Activated CD4-positive, alpha-beta T cell treated with anti-CD3 and anti-CD28 coated beads for 48 hours (primary cell): ENCODE measurements at places on chromosomes 12 and 14.

DNA sequence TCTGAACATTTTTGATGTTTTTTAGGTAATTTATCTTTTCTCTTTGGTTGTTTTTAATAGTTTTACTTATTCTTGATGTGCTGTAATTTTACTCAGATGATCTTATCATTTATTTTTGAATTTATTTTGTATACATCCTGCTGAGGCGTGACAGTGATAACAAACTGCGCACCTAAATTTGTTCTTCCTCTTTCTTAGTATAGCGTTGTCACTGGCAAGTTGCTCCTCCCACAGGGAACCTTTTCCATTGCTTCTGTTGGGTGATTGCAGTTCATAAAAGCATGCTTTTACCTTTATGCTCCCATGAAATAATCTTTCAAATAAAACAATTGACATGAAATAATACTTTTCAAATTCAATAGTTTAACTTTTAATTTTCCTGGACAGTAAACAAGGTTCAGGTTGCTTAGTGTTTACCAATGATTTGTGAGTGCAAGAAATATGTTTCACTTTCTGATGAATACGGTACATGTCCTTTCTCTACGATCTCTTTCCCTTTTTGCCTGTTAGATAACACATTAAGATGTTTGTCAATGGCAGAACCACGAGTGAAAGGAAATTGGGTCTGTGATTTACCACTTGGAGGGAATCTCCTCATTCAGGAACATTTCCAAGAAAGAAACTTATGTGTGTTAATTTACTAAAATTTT lies 223.3 kb downstream of the CCDC91 start:
- DNase-seq: no peak

- DNase-seq: peak; percentile 14
Measured at GRCh38 chr14:73457041-73457923, 1.1 kb downstream of the NUMB start.

GRCh38 chr12:23921099-23921856 lies 28.2 kb downstream of the SOX5 start:
- DNase-seq: no peak

DNA sequence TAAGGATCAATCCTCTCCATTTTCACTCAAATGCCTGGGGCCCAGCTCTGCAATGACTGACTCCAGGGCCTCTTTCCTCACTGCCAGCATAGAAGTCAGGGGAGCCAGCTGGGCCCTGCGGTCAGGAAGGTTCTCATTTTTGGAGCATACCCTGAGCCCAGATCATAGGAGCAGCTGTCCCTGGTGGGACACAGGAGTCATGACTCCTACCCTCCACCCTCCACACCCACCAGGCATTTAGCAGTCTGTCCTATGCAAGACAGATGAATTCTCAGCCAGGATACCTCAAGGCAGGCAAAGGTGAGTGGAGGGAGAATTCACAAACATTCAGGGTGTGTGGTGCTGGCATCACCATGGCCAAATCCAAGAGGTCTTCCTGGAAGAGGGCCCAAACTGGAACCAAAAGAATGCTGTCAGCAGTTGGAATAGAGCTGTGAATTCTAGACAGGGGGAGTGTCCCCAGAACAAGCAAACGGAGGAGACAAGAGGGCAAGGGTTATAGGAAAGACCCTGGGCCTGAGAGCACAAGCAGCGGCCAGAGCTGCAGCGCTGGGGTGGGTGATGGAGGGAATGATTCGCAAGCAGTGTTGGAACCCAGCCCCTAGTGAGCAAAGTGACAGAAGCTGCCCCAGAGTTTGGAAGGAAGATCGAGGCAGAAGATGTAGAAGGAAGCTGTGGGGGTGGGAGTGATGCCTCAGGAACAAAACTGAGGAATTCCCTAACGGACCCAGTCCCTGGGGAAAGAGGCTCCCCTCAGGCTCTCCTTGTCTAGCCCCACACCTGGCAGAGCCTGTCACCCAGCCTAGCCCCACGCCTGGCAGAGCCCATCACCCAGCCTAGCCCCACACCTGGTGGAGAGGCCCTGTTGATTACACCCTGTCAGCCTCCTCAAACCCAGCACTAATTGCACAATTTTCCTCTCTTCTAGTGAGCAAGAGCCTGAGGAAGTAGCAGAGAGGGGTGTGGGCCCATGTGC lies 4.5 kb upstream of the REM2 start:
- no peak for DNase-seq

GRCh38 chr12:132190012-132190755 lies 45.9 kb downstream of the NOC4L start:
- DNase-seq: no peak

- DNase-seq: peak; percentile 63
Measured at GRCh38 chr12:120639771-120640721, at the start of gene CABP1. Gene CABP1 (plus strand): TSS chr12:120640626. CDS start chr12:120640686, 60 bp downstream.

DNA sequence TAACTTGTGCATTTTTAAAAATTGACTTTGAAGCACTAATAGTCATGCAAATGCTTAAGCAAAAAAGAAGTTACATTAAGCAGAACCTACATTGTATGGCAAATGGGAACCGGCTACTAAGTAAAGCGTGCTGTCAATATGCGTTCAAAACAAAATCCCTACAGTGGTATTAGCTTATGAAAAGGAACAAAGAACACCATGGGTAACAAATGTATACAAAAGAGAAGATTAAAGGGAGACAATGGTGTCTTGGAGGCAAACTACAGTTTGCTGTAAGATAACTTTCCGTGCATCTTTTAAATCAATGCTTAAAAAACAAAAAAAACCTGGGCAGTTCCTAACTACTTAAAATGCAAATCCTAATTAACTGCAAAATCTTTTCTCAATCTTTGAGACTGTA lies 10.5 kb downstream of the CDK2AP1 start:
- no peak for DNase-seq

DNA sequence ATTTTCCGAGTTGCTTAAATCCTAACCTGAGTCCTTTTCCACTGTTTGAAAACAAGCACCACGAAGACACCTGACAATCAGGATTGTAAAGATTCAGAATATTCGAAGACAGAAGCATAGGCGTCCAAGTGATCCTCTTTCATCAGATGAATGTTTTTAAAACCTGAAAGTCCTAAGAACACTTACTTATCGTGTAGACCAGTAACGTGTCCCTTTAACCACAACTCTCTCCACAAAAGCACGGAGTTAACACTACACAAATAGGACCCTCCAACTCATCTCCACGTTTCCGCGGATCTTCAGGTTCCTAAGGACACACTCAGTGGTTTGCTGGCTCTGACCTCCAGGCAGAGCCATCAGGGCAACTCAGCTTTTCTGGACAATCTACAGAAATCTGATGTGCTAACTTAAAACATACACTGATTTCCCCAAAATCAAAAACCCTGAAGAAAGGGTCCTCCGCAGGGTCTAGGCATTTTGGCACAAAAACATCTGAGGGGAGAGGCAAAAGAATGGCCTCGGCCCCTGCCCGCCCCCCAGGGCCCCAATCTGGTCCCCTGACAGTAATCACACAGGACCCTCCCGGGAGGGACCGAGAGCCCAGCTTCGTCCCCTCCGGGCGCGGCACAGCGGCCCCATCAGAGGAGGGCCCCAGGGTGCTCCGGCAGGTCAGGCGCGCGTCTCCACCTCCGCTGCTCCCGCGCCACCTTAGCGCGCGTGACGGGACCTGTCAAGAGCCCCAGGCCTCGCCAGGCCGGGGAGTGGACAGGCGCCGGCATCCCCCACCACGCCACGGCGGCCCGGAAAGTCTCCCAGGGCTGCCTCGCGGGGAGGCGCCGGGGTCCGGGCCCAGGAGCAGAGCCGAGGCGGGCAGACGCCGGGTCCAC lies 925 bp downstream of the DICER1 start:
- DNase-seq: peak; percentile 52

- DNase-seq: no peak
Measured at GRCh38 chr12:128761379-128761790, 62.4 kb downstream of the SLC15A4 start.

DNA sequence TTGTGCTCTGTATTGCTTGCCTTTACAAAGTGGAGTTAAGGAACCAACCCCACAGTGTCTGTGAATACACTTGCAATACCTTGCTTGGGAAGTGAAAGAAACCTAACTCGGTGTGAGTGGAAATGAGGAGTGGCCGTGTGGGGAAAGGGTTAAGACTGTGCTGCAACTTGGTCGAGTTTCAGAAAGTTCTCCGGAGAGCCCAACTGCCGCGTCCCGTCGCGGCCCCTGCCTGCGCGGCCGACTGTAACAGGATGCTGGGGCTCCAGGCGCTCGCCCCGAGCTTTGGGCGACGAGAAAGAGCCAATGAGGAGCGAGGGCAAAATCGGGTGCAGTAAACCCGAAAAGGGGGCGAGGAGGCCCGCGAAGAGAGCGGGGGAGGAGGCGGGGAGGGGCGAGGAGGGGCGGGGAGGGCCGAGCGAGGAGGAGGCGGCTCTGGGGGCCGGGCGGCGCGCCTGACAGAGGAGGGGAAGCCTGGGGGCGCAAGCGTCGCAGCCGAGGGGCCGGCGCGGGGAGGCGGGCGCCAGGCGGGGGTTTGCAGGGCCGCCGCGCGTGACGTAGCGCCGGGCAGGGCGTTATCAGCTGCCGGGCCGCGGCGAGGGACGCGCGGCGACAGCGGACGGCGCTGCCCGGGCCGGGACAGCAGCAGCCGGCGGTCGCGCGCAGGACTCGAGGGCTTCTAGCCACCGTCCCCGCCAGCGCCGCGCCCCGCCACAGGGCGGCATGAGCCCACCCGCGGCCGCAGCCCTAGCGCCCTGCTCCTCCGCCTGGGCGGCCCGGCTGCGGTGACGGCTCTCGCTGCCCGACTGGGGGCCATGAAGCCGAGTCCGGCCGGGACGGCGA lies at the start of gene DACT1:
Gene DACT1 (plus strand): TSS at position 572 of the 840 bp plus-strand sequence. CDS start 241 bp downstream, at position 813.
- DNase-seq: peak; percentile 74

DNA sequence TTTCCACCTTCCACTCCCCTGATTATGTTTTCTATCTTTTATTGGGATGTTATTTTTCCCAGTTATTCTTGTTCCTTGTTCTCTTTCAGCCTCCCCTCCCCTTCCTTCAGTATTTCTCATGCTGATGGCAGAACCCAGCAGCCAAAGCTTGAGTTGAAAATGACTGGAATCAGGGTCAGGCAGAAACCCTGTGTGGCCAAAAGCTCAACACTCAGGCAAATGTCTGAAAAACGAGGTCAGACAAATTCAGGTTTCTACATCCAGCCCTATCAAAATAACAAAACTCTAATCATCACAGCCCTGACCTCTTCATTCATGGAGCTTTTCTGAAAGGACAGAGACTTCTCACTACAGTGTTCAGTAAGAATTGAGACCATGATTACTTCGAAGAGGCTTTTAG lies 134.6 kb downstream of the PTPRR start:
- DNase-seq: no peak

DNA sequence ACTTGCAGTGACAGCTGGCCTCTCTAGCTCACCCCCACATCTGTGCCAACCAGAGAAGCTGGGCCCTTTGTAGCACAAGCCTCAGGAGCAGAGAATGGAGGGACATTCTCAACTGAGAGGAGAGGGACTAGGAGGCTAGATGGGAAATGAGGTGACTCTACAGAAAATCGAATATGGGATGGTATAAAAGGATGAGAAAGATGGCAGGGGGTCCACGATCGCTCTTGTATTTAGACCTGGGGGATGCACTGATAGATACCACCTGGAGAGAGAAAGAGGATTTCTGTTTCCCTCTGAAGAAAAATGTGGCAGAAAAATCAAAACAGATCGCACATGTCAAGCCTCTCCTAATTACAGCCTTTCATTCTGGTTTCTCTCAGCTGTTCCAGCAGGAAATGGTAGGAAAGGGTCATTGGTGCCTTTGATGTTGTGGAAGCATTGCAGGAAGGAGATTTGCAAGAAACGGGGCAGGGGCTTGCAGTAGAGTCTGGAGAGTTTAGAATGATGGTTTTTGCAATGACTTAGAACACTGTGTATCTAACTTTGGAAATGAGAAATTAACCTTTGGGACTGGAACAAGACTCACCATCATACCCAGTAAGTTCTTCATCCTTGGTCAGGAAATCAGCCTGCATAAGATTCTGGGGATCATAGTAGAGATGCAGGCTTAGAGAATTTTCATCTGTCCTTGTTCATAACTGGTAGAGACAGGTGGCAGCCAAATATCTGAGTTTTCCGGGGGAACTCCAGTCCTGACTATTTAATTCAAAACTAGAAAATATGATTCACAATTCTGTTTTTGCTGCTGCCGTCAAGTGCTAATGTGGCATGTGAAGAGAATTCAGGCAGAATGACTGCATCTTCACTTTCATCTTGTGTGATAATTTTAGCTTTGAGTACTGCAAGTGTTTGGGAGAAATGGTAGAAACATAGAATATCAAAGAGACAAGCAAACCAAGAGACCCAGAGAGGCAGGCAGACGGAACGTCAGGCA lies 98.8 kb downstream of the DAD1 start:
- DNase-seq: no peak

- DNase-seq: no peak
Measured at GRCh38 chr14:93981316-93982229, 5.2 kb upstream of the ASB2 start.

GRCh38 chr12:39505023-39505422 lies 62.1 kb upstream of the KIF21A start:
- DNase-seq: no peak

DNA sequence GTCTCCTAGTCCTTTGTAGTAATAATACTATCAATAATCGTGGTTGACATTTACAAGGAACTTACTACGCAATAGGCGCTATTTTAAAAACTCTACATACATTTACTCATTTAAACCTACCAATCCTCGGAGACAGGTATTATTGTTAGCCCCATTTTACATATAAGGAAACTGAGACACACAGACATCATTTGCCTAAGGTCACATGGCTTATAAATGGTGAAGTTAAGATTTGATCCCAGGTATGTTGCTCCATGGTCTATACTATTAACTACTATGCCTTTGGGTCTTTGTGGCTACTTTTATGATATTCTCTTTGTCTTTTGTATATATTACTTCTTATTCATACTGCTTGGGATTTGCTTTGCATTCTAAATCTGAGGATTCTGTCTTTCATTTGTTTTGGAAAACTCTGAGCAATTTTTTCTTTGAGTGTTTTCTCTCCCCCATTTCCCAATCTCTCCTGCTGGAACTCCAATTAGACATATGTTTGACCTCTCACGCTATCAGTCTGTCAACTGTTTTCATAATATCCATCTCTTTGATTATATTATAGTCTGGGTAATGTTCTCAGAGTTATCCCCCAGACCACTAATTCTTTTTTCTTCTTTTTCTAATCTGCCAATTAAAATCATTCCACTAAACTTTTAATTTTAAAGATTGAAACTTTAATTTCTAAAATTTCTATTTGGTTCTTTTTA lies 10.9 kb downstream of the NT5DC3 start:
- DNase-seq: no peak

- DNase-seq: no peak
Measured at GRCh38 chr14:59320763-59321625, 132.5 kb downstream of the DAAM1 start.

- DNase-seq: no peak
Measured at GRCh38 chr14:99660794-99661193, 15.9 kb downstream of the HHIPL1 start.

- no peak for DNase-seq
Measured at GRCh38 chr12:45978108-45978507, 12.3 kb downstream of the SCAF11 start.
